ELF-1 (cell line): ENCODE measurements at places on chromosomes 3 and 15.

DNA sequence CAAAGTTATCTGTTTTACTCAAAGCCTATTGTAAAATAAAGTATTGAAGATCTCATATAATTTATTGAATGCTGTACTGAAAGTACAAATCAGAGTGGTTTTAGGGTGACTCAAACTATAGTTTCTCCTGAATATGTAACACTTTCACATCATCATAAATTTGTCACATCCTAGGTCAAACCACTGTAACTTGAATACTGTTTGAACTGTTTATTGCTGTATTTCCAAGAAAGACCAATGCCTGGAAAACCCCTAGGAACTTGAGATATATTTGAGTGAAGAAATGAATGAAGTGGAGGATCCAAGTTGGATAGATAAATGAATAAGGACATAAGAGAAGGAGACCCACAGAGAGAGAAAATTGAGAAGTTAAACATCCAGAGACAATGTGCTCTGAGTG is 348.2 kb downstream of the GRM7 start:
- DNase-seq: no peak

GRCh38 chr3:21587894-21588293 is 163.1 kb downstream of the ZNF385D start:
- DNase-seq: no peak

DNA sequence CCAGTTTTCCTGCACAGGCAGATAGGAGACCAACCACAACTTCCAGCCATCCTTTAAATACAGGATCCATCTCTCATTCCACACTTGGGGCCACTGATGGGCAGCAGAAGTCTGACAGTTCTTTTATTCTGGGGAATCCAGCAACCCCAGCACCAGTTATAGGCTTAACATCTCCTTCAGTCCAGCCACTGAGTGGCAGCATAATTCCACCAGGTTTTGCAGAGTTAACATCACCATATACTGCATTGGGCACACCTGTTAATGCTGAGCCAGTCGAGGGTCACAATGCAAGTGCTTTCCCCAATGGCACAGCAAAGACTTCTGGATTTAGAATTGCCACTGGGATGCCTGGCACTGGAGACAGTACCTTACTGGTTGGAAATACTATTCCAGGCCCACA is 2.9 kb downstream of the NPAP1 start:
- no peak for DNase-seq

- no peak for DNase-seq
Measured at GRCh38 chr15:35439291-35439690, 106.7 kb downstream of the DPH6 start.

DNA sequence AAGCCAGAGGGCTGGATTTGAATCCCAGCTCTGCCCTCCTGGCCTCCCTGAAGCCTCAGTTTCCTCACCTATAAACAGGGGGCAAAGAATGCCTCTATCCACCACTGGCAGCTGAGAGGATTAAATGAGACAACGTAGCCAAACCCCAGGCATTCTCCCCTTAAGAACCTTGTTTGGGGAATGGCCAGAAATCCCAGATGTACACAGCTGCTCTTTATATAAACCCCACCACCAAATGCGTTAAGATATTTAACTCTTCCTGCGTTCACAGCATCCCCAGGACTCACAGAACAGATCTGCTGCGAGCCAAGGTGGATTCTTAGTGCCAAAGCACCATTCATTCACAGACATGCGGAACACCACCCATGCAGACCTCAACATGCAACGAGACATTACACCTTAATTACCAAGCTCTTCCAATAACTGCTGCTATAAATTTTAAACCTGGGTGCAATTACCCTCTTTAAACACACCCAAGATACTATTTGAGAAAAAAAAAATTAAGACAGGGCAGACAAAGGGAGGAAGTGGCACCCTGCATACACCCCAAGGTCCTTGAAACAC is 5.2 kb downstream of the TLE3 start:
- DNase-seq: no peak

DNA sequence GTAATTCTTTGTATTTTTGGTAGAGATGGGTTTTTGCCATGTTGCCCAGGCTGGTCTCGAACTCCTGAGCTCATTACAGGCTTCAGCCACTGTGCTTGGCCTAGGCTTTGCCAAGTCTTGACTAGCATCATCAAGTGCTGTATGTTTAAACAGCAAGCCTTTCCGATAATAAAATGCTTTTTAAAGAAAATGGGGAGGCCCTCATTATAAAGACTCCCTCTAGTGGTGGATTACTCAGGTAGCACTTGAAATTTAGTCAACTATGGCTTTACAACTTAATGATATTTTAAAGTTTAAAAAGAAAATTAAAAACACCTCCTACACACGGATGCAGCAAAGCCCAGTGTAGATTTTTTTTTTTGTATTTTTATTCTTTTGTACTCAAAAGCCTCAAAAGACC is 213.6 kb downstream of the GAP43 start:
- no peak for DNase-seq
